Activated CD8-positive, alpha-beta memory T cell treated with anti-CD3 and anti-CD28 coated beads for 36 hours (primary cell): ENCODE measurements at places on chromosomes 12 and 14. TPM values are rescaled to one million over a fixed set of nuclear protein-coding genes. Genes with fewer than 3 reads are reported as not detected.

GDF3 gene
- total RNA-seq: not detected

SELPLG gene
- total RNA-seq: 28.8 TPM

KRT6C gene
- not detected for total RNA-seq

RNU4-1 gene
- total RNA-seq: 620 TPM

CABP1 gene
- total RNA-seq: 0.17 TPM

DIO2 gene
- total RNA-seq: not detected

NKX2-1 gene
- not detected for total RNA-seq

INSM2 gene
- total RNA-seq: not detected

LRCOL1 gene
- total RNA-seq: not detected

AMDHD1 gene
- total RNA-seq: 1.7 TPM

TMEM132D gene
- total RNA-seq: not detected

MUCL1 gene
- total RNA-seq: not detected

CPNE6 gene
- not detected for total RNA-seq

CLEC14A gene
- total RNA-seq: not detected

FLRT2 gene
- not detected for total RNA-seq

GPN3 gene
- total RNA-seq: 67.3 TPM

LAG3 gene
- 324 TPM for total RNA-seq

ARHGAP9 gene
- 130 TPM for total RNA-seq
